Activated CD8-positive, alpha-beta T cell treated with anti-CD3 and anti-CD28 coated beads, Interleukin-2, amount 10 ng/mL, durations not matched to agents 7 days and 5 days (primary cell): ENCODE measurements at places on chromosomes 3 and 15.

DNA sequence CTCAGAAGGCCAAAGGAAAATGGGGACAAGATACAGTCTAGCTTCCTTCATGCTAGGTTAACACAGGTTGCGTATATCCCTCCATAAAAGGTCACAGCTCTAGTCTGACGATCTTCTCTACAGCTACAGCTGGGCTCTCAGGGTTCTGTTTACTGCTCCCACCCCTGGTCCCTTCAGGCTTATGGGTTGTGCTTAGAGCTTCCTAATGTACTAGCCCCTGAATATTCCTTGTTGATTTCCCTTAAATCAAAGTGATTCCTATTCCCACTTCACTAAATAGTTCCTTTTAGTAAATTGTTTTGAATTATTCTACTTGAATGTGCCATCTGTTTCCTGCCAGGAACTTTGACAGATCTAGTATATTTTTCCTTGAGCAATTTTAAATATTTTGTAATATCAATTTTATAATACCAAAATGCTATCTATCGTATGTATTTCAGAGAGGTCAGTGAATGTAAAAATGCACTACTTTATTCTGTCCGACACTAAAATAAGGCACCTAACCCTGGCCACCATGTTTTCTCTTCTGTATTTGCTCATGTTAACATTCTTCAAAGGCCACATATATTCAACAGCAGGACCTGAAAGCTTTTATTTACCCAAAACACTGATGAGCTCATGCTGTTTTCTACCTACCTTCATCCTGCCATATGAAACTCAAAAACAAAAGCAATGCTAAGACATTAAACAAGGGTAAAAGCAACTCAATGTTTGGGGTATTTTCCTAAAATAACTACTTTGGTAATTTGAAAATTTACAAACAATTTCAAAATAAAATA, 92.8 kb upstream of the TGFBR2 start:
- DNase-seq, result no peak

- peak; percentile 22 for DNase-seq
Measured at GRCh38 chr15:68228143-68228970, 1.2 kb downstream of the CLN6 start.

- DNase-seq, result no peak
Measured at GRCh38 chr15:82543160-82543559, 2.9 kb upstream of the RPS17 start.

GRCh38 chr3:168997488-168997887, 666.0 kb downstream of the MECOM start:
- no peak for DNase-seq

DNA sequence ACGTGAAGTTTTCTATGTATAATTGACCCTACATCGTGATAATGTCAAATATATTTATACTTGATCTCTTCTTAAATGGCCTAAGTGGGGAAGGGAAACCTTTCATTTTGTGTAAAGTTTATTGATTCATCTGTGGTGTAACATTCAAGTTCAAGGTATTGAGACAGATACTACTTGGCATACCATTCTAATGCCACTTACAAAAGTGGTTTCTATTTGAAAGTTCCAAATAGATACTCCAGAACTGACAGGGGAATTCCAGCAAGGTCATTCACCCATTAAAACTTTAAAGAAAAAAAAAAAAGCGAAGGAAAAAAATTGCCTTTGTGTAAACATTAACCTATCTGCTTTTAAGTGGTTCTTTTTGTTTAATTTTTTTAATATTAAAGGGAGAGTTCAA, 45.3 kb upstream of the MAP3K13 start:
- no peak for DNase-seq

DNA sequence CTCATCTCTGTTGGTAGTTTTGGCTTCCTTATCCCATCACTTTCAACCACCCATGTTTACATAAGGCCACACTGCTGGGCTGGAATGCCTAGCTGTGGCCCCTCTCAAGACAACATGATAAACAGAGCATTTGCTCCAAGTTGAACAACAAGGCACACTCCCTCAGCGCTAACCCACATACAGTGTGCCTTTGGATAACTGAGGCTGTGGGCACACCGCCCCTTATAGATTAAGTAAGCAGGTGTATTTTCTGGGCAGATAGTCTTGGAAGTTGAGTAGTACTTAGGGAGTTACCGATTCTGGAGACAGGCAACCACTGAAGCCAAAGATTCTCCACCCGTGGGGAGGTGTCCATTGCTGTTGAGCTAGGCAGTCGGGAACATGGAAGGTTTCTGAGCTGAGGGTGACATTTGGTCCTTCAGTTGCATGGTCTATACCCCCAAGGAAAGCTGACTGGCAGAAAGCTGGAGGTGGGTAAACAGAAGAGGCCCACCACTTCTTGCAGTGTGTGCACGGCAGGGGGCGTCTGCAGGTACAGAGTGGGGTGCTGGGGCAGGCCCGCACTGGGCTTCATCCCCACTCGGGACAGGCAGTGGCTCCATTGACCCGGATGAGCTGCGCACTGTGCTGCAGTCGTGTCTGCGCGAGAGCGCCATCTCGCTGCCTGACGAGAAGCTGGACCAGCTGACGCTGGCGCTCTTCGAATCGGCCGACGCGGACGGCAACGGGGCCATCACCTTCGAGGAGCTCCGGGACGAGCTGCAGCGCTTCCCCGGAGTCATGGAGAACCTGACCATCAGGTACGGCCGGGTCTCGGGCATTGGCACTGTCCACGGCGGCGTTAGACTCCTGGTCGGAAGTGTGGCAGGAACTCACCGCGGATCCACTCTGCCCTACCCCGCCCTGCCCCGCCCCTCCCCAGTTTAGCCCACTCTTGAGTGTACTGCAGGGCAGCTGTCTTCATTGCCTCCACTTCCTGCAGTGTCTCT, 16.8 kb downstream of the NOX5 start:
- DNase-seq, result peak; percentile 39

GRCh38 chr3:197135212-197135611, 105.6 kb upstream of the MELTF start:
- no peak for DNase-seq

GRCh38 chr3:172334671-172335207, 113.5 kb downstream of the GHSR start:
- DNase-seq, result no peak

DNA sequence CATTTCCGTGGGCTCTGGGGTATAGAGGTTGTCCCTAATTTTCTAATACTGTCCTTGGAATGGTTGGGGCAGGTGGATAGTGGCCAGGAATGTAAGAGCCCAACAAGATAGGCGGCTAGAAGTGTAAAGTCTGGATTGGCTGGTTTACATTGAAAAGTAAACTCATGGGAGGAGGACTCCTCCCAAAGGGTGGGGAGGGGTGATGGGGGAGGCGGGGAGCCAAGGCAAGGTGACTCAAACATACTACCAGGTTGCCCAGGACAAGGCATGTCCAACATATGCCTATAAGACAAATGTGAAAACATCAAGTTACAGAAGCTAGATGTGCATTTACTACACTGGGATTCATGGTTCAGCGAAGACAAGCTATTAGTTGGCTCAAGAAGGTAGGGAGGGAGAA, 14.3 kb upstream of the SAMMSON start:
- DNase-seq, result no peak

DNA sequence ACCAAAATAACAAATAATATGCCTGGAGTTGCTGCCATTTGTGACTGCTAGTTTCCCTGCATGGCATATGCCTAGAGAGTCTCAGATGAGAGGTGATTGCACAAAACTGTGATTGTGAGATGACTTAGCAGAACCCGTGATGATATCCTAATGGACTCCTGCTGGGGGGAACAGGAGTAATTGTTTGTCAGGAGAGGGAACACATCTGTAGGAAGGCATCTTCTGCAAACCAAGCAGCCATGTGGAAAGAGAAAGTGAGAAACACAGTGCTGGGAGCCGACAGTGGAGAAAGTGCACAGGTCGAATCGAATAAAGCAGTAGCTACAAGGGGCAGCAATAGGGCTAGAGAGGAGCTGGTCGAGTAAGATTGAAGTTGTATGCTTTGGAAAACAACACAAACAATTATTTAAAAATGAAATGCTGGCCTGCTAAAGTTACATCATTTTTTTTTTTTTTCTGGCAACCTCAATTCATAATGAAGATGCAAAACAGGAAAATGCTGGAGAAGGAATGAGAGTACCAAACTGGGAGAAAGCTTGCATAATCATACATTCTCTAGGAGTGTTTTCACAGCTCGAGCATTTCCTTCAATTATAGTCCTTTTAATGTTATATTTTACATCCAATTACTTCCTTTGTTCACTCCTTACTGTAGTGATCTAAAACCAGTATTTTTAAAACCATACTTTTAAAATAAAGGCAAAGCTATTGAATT, 494.2 kb upstream of the AGTR1 start:
- DNase-seq, result no peak

DNA sequence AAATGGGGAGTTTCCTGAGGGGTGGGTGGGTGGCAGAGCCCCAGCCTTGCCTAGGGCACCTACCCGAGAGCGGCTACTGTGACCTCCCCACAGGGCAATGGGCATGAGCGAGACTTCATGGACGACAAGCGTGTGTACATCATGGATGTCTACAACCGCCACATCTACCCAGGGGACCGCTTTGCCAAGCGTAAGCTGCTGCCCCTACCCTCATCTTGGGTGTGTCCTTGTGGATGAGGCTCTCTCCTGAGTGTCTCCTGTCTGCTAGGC, 22.6 kb downstream of the HDAC11 start:
- no peak for DNase-seq

DNA sequence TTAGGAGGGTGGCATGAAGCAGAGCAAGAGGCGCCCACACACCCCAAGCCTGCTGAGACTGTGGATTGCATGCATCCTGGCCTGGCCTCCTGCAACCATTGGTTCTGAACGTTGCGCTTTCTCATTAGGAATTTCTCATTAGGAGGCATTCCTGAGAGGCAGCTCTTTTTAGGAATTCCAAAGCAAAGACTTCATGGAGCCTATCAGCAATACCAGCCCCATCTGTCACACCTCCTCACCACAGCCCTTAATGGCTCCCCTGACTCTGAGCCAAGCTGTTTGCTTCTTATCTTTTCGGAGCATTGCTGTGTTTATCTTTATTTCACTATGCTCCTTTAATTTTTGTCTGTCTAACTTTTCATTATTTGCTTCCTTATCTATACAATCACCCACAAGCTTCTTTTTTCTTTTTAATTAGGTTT, 226.9 kb downstream of the CACNA2D3 start:
- DNase-seq, result no peak

DNA sequence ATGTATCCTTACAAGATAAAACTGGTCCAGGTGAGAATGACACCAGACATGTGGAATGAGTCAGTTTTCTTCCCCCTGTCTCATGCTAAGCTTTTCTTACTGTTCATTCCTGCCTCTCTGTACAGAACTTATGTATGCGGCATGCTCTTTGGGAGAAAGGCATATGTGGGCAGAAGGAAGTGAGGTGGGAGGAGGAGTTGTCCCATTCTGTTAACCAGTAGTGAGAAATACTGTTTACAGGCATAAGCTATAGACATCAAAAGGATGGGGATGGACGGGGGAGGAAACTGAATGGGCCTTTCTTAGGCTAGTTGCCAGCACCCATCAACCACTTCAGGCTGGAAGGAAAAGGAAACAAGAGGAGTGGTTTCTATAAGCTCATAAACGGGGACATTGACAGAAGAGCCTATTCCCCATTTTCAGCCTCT, 143.6 kb upstream of the BHLHE40 start:
- DNase-seq, result no peak

DNA sequence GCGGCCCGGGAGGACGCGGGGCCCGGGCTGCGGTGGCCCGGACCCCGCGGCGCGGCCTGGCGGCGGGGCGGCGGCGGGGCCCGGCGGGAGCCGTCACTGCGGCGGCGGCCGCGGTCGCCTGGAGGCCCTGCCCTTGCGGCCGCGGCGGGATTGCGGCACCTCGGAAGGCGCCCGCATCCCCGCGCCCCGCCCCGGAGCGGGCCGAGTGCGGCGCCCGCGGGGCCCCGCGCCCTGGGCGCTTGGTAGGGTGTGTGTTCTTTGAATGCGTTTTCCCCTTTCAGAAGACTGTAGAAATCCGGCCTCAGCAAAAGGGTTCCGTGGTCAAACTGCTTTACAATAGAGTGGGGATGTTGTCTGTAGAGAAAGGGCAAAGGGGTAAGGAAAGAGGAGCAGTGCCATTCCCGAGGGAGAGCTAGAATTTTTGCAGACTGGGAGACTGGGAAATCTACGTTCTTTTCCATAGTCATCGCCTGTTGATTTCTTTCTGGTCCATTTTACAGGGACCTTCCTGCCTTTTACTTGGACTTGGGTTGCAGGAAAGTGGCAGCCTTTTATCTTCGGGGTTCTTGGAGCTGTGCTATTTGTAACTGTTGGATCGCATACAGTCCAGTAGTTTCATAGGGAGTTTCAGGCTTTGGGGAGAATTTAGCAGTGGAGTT, 630 bp downstream of the SNRK start:
- peak; percentile 47 for DNase-seq

DNA sequence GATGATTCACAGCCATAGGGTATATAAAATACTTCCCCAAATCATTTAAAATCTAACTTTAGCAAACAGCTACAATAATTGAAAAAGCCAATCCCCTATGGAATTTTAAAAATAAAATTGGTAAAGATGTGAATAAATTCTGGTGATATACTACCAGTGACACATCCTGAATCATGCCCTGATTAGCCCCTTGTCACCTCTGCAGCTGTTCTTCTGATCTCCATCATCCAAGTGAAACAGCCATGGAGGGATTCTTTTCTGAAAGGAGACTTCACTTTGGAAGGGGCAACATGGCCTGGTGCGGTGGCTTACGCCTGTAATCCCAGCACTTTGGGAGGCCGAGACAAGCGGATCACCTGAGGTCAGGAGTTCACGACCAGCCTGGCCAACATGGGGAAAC, 115.6 kb upstream of the MLF1 start:
- DNase-seq, result no peak

- DNase-seq, result no peak
Measured at GRCh38 chr15:32688151-32688639, 29.6 kb upstream of the GREM1 start.

GRCh38 chr3:7964899-7965298, 536.7 kb upstream of the LMCD1 start:
- DNase-seq, result no peak

DNA sequence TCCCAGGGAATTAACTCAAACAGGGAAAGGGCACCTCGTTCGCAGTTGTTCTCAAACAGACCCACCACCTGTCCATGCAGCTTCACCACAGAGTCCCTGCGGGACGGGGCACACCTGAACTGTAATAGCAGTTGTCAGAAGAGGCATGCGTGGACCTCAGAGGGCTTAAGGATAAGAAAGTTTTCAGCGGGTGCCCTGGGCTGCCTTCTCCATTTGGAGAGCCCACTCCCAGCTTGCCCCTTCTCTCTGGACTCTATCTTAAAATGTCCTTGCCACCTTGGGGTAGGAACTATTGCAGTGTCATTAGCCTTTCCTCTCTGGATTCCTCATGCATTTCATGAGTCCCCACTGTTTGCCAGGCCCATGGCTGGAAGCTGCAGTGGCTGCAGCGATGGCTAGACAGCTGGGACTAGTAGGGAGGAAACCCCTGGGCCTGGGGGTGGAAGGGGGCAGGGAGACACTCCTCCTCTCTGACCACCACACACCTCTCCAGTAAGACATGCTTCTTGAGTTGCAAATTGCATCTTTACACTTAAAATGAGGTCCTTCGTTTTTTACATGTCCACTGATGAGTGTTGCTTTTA, 33.5 kb downstream of the PDIA5 start:
- DNase-seq, result no peak

DNA sequence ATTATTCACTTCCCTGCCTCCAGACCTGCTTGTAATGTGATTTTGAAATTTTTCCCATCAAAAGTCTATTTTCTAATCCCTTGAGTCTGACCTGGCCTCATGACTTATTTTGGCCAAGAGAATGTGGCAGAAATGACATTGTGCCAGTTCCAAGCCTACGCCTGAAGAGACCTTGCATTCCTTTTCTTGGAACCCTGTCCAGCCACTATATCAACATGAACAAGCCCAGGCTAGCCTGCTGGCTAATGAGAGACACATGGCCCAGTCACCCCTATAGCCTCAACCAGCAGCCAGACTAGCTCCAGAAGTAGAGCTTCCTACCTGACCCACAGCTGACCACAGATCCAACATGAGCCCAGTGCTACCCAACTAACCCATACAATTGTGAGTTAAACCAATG, 121.1 kb upstream of the ACP3 start:
- no peak for DNase-seq
